ENCODE measurements at places on chromosomes 2 and 18.

GRCh38 chr2:74843899-74844298 is 10.0 kb downstream of the HK2 start:
- no peak for DNase-seq

GRCh38 chr2:29123617-29124349 is 8.6 kb downstream of the CLIP4 start:
- no peak for DNase-seq

DNA sequence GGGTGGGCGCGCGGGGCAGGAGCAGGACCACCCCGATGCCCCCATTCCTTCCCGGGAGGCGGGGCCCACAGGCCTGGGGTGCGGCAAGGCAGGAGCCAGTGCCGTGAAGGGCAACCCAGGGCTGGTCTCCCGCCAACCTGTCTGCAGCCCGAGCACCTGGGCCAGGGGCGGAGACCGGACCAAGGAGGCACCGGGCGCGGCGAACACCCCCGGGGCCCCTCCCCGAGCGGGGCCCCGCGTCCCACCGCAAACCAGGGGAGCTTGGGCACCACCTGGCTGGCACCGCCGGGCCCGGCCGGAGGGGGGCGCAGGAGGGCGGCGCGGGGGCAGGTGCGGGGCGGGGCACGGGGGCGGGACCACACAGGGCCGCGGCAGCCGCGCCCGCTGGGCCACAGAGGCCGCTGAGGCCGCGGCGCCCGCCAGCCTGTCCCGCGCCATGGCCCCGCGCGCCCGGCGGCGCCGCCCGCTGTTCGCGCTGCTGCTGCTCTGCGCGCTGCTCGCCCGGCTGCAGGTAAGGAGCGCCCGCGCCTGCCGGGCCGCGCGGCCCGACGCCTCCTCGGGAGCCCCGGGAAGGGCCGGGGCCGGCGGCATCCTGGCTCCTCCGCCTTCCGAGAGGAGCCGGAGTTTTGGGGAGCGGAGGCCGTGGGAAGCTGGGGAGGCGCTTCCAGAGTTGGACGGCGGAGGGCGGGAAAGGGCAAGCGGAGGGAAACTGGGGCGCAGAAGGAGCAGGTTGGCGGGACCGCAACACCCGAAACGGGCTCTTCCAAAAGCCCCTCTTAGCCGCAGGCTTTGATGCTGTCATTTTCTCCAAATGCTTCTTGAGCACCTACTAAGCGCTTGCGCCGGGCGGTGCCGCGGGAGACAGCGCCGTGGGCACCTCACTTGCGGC is at the start of gene TNFRSF11A:
Gene TNFRSF11A, plus strand, starts transcription at position 394 of the 889 bp plus-strand sequence. Its CDS starts 43 bp downstream, at position 437.
- peak; percentile 42 for DNase-seq

GRCh38 chr18:37456873-37457272 is 108.7 kb downstream of the CELF4 start:
- no peak for DNase-seq

- no peak for DNase-seq
Measured at GRCh38 chr18:35174093-35174731, 66.6 kb upstream of the ZNF397 start.

- DNase-seq, result no peak
Measured at GRCh38 chr2:143802242-143802641, 673.0 kb downstream of the ARHGAP15 start.

DNA sequence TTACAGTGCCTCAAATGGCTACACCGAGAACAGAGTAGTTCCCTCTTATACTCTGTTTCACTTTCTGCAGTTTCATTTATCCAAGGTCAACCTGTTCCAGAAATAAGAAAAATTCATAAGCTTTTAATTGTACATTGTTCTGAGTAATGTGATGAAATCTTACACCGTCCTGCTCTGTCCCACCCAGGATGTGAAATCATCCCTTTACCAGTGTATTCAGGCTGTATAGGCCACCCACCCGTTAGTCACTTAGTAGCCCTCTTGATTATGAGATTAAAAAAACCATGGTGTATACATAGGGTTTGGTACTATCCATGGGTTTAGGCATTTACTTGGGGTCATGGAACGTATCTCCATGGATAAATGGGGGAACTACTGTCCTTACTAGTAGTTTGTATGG is 29.8 kb downstream of the STARD6 start:
- no peak for DNase-seq

GRCh38 chr18:573385-573784 is 6.8 kb upstream of the CETN1 start:
- DNase-seq, result no peak

DNA sequence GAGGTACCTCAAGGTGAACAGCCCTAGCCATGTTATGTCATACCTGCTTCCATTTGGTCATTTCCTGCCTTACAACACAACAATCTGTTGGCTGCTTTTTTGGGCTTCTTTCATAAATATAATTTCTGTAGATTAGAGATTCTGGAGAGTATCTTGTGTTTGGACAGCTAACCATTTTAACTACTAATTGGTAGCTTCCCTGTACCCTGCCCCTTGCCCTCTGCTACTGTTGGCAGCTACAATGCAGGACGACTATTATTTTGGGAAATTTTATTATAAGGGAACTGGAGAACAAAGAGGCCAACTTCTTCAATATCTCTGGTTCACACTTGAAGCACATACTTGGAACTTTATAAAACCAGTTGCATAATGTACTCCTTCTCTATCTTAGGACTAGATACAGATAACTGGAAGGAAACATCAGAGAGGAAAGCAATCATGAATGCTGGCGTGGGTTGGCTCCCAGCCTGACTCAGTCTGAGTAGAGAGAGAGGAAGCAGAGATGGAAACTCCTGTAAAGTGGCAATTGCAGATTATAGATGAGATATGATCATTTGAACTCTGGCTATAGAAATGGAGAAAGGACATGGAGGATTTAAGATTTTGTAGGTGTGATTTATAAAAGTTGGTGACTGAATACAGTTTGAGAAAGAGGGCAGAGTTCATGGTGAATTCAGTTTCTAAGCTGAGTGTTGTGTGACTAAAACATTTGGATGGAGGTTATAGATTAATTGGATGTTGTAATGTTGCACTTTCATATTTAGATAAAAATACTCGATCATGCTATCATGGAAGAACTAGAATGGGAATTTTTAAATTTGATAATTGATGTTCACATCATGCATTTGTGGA is 74.5 kb downstream of the MDH1 start:
- DNase-seq, result no peak

- no peak for DNase-seq
Measured at GRCh38 chr2:65291216-65292105, 63.8 kb downstream of the ACTR2 start.

GRCh38 chr2:57465067-57465466 is 581.5 kb upstream of the VRK2 start:
- no peak for DNase-seq

DNA sequence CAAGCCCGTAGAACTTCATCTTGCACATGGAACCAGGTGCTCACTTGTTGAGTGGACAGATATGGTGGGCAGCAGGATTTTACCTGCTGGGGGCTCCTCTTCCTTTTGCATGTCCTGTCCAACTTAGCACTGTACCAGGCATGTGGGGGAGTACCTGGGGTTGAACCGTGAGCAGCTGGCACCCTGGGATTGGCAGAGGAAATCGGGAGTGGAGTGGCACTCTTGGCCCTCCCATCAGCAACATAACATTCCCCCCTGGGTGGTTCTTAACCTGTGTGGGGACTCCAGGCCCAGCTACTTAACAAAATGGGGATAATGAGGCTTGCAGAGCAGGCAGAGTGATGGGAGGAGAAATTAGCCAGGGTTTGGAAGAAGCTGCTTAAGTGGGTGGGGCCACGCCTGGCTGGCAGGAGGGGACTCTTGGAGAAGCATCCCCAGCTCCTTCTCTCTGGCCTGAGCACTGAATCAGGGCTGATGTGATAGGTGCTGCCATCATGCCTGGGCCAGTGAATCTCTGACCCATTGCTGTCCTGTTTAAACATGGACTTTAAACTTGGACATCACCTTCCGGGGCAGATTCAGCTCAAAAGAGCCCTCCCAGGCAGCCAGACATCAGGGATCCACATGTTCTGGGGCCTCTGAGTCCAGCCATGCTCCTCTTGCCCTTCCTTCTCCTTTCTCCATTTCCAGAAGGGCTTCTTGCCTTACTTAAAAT is 15.5 kb downstream of the FOSL2 start:
- no peak for DNase-seq

DNA sequence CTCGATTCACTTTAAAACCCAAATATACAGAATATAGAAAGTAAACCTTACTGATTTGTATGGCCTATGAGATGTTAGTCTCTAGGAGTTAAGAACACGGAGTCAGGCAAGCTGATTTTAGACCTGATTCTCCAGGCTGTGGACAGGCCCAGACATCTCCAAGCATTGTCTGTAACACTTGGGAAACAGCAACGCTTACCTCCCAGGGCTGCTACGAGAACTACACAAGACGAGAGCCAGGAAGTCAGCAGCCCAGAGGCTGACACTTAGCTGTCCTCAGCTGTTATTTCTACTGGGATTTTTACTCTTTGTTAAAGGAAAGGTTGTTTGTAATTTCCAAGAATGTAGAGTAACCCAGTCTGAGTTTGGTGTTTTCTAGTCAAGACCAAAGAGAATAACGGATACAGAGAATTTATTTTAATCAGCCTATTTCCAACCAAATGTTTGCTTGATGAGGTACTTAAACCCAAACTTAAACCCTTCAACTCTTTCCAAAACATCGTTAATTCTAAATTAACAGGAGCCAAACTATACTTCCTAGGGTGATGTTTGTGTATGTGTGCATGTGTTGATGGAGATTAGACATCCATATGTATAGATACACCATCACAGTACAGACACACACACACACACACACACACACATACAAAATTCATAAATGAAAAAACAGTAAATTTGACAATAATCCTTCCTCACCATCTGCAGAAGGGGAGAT is 123.4 kb downstream of the LAMA1 start:
- DNase-seq, result no peak

GRCh38 chr2:8676921-8677645 is 4.8 kb upstream of the ID2 start:
- no peak for DNase-seq

GRCh38 chr2:239548451-239548871 is 147.6 kb upstream of the HDAC4 start:
- DNase-seq, result no peak

DNA sequence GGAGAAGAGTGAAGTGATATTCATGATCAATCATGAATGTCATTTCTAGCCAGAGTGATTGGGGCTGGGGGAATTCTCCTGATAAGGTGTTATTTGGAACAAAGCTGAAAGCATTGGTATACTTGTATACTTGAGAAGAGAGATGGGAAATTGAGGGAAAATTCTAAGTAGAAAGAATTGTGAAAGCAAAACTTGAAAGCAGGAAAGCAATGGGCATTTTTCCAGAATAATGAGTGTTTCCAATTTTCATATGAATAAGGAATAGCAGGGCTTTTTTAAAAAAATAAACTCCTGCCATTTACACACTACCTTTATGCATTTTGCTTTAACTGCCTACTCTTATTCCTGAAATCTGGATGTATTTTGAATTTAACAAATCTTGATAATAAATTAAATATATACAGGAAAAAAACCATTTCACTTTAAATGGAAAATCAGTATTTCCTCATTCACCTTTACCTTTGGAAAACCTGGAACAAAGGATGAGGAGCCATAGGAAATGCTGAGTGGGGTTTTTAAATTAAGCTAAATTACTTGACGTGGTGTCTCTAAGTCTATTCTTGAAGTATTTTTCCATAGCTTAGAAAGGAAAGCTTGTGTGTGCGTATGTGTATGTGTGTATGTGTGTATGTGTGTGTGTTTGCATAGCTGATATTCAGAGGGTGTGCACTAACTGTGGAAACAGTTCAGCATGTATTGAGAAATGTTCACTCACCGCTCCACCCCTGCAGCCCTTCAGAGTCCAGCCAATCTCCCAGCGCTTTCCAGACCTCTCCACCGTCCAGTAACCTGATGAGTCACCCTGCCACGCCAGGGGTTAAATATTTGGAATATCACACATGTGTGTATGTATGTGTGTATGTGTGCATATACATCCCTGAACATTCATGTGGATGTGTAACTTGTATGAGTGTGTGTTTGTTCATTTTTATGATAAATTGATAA is 427.3 kb downstream of the THSD7B start:
- DNase-seq, result no peak

- DNase-seq, result no peak
Measured at GRCh38 chr2:52862801-52863200, 904.8 kb upstream of the CHAC2 start.

GRCh38 chr2:174336501-174337336 is 2.0 kb downstream of the SP9 start:
- no peak for DNase-seq

DNA sequence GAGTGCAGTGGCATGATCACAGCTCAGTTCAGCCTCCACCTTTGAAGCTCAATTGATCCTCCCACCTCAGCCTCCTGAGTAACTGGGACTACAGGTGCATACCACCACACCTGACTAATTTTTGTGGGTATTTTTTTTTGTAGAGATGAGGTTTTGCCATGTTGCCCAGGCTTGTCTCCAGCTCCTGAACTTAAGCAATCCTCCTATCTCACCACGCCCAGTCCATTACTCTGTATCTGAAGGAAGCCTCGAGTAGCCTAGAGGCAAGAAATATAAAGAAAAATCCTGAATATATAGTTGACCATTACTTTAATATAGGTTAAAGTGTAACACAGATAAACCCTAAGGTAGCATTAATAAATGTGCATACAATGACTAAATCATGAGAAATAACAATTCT is 686.8 kb upstream of the PIK3C3 start:
- no peak for DNase-seq

GRCh38 chr2:82391386-82391785 is 2067.7 kb downstream of the SUCLG1 start:
- DNase-seq, result no peak

GRCh38 chr2:153872311-153873051 is 759 bp downstream of the GALNT13 start:
- DNase-seq, result no peak

- no peak for DNase-seq
Measured at GRCh38 chr2:33136056-33136455, 189.3 kb downstream of the LTBP1 start.

GRCh38 chr18:55264108-55264507 is 304.8 kb upstream of the CCDC68 start:
- DNase-seq, result no peak

GRCh38 chr2:120947982-120948661 is 212.5 kb downstream of the GLI2 start:
- no peak for DNase-seq

GRCh38 chr2:211129798-211130197 is 573.4 kb downstream of the CPS1 start:
- no peak for DNase-seq

GRCh38 chr2:168456521-168457189 is 583 bp downstream of the CERS6 start:
- no peak for DNase-seq
